T-helper 17 cell (primary cell): ENCODE measurements at places on chromosomes 3 and 15.

DNA sequence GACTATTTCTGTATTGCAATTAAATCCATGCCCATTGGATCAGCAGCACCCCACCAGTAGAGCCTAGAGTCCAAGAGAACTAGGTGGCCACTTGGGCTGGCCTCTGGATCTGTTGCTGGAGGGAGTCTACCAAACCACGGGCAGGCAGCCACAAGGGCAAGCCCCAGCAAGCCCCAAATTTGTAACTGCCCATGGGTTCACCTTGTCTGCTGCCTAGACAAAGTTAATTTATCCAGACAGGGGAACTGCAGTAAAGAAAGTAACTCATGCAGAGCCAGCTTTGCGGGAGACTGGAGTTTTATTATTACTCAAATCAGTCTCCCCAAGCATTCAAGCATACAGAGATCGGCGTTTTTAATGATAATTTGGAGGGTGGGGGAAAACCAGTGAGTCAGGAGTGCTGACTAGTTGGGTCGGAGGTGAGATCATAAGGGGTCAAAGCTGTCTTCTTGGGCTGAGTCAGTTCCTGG, 74.0 kb upstream of the TERB2 start:
- peaks cover 20% of the 10 kb centered on the region for H3K27me3 ChIP-seq
- H3K4me1 ChIP-seq, result peaks cover 11% of the 10 kb centered on the region
- no peak overlapping the region for H3K4me3 ChIP-seq
- DNase-seq, result no peak

GRCh38 chr3:12994357-12994606, 78.9 kb downstream of the IQSEC1 start:
- H3K4me3 ChIP-seq, result peak overlapping the region; percentile 98
- peaks cover 51% of the 10 kb centered on the region for H3K4me1 ChIP-seq
- H3K27ac ChIP-seq, result peak overlapping the region; percentile 90
- H3K27me3 ChIP-seq, result no peaks in the 10 kb centered on the region

GRCh38 chr15:41599061-41599460, 40.0 kb downstream of the TYRO3 start:
- peaks cover 31% of the 10 kb centered on the region for H3K27me3 ChIP-seq
- peaks cover 2% of the 10 kb centered on the region for H3K36me3 ChIP-seq
- H3K27ac ChIP-seq, result no peak overlapping the region
- no peak for DNase-seq
- no peak overlapping the region for H3K4me3 ChIP-seq
- H3K4me1 ChIP-seq, result peaks cover 3% of the 10 kb centered on the region

GRCh38 chr15:34986326-34986725, 1.8 kb downstream of the ZNF770 start:
- no peaks in the 10 kb centered on the region for H3K27me3 ChIP-seq
- H3K4me3 ChIP-seq, result peak overlapping the region; percentile 96
- H3K27ac ChIP-seq, result peak overlapping the region; percentile 98
- DNase-seq, result no peak
- peaks cover under 1% of the 10 kb centered on the region for H3K36me3 ChIP-seq
- peaks cover 20% of the 10 kb centered on the region for H3K4me1 ChIP-seq

DNA sequence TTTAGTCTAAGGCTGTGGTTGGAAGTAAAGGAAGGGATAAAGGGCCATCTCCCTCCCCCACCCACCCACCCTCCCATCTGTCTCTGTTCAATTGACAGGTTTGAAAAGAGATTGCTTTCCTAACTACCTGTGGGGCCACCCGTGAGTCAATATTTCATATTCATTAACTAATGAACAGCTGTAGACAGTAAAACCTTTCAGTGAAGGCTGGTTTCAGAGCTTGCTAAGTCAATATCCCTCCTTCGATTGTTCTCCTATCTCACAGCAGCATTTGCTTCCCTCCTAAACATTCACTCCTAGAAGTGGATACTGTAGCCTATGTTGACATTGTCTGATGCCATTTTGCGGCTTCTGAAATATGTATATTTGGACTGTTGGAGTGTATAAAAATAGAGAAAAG, 85.9 kb upstream of the SYNPR start:
- H3K36me3 ChIP-seq, result no peaks in the 10 kb centered on the region
- DNase-seq, result no peak
- H3K27me3 ChIP-seq, result no peaks in the 10 kb centered on the region

DNA sequence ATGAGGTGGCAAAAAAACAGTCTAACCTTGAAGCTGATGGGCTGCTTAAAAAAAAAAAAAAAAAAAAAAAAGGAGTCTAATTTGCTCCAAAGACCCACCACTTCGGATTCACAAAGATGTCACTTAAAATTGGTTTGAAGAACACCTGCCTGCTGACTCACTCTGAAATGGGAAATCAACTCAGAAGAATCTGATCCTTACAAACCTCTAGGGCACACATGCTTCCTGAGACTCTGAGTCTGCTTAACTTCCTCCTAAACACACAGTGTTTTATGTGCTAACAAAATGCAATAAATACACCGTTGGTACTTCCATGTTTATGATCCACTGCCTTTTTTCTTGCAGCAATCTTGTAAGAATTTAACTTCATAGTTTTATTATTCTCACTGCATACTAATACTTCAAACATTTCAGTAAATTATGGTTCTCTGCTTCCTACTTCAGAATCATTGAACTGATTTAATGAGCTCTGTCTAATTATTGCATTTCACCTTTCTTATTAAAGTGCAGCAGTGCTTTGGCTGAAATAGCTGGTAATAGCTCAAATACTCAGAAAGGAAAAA, 73.0 kb upstream of the FRMD4B start:
- no peak overlapping the region for H3K27ac ChIP-seq
- H3K4me1 ChIP-seq, result no peaks in the 10 kb centered on the region

- H3K27me3 ChIP-seq, result peaks cover 12% of the 10 kb centered on the region
- H3K27ac ChIP-seq, result no peak overlapping the region
- peak overlapping the region; percentile 91 for H3K4me3 ChIP-seq
- DNase-seq, result no peak
- peaks cover 4% of the 10 kb centered on the region for H3K4me1 ChIP-seq
- peaks cover 2% of the 10 kb centered on the region for H3K36me3 ChIP-seq
Observed at GRCh38 chr3:62319570-62320243, 53.6 kb downstream of the FEZF2 start.

DNA sequence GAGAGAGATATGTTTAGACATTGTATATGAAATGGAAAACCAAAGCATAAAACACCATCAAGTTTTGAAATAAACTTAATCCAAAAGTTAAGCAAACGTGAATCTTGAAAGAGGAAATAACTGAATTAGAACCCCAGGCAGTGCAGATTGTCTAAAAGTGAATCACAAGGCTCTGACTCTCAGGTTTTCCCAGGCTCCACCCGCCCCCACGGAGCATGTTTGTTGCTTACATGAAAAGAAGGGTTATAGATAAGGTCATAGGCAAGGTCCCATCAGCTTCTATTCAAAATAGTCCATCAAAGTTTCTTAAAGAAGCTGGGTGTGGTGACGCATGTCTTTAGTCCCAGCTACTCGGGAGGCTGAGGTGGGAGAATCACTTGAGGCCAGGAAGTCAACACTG, 29.0 kb upstream of the SLMAP start:
- peaks cover 3% of the 10 kb centered on the region for H3K36me3 ChIP-seq
- no peaks in the 10 kb centered on the region for H3K27me3 ChIP-seq
- no peak overlapping the region for H3K4me3 ChIP-seq

GRCh38 chr3:155594526-155595187, 150.2 kb downstream of the PLCH1 start:
- no peak overlapping the region for H3K27ac ChIP-seq
- DNase-seq, result no peak
- H3K36me3 ChIP-seq, result peaks cover 5% of the 10 kb centered on the region
- H3K4me3 ChIP-seq, result no peak overlapping the region
- no peaks in the 10 kb centered on the region for H3K4me1 ChIP-seq

GRCh38 chr3:134708671-134709070, 57.8 kb upstream of the KY start:
- H3K27ac ChIP-seq, result no peak overlapping the region
- no peaks in the 10 kb centered on the region for H3K36me3 ChIP-seq
- no peak overlapping the region for H3K4me3 ChIP-seq
